ENCODE measurements at places on chromosomes 6 and 20.

GRCh38 chr6:16236631-16237199, 1.7 kb upstream of the GMPR start:
- no peak for DNase-seq

GRCh38 chr6:156065849-156066248, 610.2 kb upstream of the NOX3 start:
- DNase-seq, result no peak

DNA sequence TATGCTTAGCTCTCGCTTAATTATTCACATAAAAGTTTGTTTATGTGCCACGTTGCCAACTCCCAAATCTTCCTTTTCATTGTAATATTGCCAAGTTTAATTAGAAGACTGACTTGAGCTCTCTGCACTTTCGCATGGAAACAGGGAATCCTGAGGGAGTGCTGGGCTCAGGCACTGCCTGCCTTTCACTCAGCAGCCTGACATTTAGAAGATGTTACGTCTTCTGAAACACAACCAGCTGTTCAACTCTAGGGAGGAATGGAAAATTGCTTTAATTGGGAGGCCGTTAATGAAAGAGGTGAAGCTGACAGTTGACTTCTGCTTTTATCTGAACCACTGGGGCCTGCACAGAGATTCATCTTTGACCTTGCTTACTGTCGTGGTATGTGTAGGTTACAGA, 77.4 kb upstream of the MTHFD1L start:
- DNase-seq, result no peak

DNA sequence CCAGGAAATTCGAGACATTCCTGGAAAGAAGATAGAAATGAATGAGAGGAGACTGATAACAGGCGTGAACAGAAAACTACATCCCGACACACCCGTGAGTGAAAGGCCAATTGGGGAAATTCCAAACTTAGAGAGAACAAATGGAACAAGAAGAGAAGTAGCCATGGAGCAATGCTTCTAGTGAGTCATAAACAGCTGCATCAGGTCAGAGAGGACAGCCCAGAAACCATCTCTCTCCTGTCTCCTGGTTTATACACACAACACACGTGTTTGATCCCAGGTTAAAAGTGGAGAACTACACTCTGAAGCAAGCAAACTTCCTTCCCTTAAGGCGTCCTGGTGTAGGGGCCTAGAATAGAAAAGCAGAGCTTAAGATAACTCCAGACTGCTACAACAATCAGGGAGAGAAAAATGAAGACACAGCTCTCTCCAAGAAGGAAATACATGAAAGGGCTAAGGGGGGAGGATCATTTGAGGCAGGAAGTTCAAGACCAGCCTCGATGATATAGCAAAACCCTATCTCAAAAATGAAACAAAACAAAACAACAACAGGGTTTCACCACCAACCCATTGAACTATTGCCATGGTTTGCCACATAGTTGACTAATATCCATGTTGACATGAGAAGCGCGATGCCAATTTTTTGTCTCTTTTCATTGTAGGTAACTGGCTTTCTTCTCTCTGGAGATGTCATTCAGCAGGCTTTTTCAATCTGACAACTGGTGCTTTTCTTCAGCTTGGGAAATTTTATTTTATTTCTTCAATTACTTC, 26.9 kb downstream of the NRN1 start:
- no peak for DNase-seq

GRCh38 chr6:47629954-47630353, 68.4 kb upstream of the ADGRF4 start:
- DNase-seq, result no peak

Measured in Calu3 (cell line).